Stimulated activated CD8-positive, alpha-beta memory T cell treated with anti-CD3 and anti-CD28 coated beads, Interleukin-15, amount 100 ng/mL, for 4 hours (primary cell): ENCODE measurements at places on chromosomes 13 and 19.
A peak's percentile ranks its signal among the peaks of the same experiment; 100 is the strongest.

- no peak for DNase-seq
Observed at GRCh38 chr13:96968027-96968426, 26.2 kb downstream of the OXGR1 start.

- DNase-seq = no peak
Observed at GRCh38 chr19:6717036-6717435, 3.4 kb downstream of the C3 start.

DNA sequence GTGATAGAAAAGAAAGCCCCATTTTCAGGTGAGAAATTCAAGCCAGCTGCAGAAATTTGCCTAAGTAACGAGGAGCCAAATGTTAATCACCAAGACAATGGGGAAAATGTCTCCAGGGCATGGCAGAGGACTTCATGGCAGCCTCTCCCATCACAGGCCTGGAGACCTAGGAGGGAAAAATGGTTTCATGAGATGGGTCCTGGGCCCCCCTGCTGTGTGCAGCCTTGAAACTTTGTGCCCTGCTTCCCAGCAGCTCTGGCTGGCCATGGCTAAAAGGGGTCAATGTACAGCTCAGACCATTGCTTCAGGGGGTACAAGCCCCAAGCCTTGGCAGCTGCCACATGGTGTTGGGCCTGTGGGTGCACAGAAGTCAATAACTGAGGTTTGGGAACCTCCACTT lies 9.9 kb downstream of the N4BP2L1 start:
- DNase-seq = no peak

- no peak for DNase-seq
Observed at GRCh38 chr19:33947265-33947964, 150.7 kb downstream of the KCTD15 start.

DNA sequence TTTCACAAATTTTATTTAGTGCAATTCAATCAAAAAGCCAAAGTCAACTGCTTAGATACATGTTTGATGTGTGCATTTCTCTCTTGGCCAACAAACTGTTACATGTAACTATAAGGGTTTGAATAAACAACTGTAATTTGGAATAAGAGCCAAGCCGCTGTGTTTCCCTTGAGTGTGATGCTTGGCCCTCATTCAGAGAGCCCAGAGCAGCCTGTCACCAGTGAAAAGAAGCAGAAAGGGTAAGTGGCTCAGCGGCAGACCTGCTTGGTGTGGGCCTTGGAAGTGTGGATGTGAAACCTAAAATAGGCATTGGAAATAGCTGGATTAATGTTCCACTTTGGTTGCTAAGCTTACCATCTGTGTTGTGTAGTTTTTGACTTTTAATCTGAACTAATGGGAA lies 924.6 kb downstream of the OLFM4 start:
- DNase-seq = no peak

GRCh38 chr19:40719414-40719894 lies 2.5 kb downstream of the ITPKC start:
- DNase-seq = no peak

- no peak for DNase-seq
Observed at GRCh38 chr19:57106722-57107235, 13.0 kb upstream of the USP29 start.

DNA sequence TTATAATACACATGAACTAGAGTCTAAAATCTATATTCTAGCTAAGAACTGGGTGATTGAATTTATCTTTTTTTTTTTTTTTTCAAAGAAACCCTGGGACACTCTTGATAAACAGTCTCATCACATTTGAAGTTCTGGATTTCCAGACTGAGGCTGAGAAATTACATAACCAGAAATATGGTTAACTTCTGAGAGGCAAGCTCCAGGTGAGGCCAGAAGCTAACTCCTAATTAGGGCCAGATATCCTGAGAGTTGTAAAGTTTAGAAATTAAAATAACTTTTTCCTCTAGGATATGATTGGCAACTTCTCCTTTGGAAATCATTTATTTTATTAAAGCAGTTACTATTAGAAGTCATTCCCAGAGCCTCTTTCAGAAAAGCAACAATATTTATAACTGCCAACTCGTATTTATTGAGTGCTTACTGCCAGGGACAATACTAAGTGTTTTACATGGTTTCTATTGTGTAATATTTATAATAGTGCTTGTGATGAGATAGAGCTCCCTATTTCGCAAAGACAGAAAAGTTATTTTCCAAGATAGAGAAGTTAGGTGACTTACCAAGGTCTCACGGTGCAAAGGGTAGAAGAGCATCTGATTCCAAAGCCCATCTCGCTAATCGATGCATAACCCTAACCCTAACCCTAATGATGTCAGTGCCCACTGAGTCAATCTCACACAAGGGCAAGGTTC lies 187.7 kb downstream of the DCT start:
- DNase-seq = no peak

- DNase-seq = no peak
Observed at GRCh38 chr19:48613024-48613851, 1.6 kb downstream of the FAM83E start.

GRCh38 chr13:97477844-97478243 lies 43.9 kb downstream of the RAP2A start:
- DNase-seq = no peak

- DNase-seq = no peak
Observed at GRCh38 chr13:31207661-31208552, 8.1 kb downstream of the B3GLCT start.

GRCh38 chr19:42634409-42635232 lies 39.9 kb upstream of the CEACAM8 start:
- DNase-seq = no peak

GRCh38 chr19:3942790-3943409 lies 10.0 kb downstream of the NMRK2 start:
- no peak for DNase-seq

GRCh38 chr13:30307194-30307970 lies at the start of gene KATNAL1:
TSS of gene KATNAL1 (minus strand) at chr13:30307551. CDS start at chr13:30283777, 23,774 bp downstream.
- peak; percentile 57 for DNase-seq

GRCh38 chr13:92590503-92590908 lies 636.1 kb upstream of the GPC6 start:
- no peak for DNase-seq

- no peak for DNase-seq
Observed at GRCh38 chr13:95391362-95391761, 90.1 kb upstream of the ABCC4 start.

DNA sequence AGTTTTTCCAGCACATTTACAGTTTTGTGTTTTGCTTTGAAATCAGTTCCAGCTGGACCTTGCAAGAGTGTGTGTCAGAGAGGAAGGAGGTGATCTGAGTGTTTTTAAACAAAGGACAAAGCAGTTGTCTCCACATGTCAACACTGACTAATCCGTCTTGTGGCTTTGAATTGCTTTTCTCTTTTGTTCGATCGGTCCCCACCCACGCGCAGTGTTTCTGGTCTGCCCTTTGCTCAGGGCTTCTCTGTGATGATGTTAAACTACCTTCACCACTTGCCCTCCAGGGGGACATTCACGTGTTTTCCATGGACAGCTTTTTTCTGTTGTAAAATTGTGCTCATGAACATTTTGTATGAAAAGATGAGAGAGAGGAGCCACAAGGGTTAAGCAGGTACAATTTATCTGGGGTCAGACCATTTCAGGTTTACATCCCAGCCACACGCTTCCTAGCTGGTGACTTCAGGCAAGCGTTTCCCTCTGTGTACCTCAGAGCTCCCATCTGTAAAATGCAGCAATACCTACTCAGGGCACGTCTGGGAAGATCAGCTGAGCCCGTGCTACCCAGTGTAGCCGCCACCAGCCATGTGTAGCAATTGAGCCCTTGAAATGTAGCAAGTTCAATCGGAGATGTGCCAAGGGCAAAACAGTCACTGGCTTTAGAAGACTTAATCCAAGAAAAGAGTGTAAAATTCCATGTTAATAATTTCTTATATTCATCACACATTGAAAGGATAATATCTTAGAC lies 13.5 kb upstream of the PLA2G4C start:
- no peak for DNase-seq

GRCh38 chr19:54208784-54209057 lies 8.1 kb downstream of the RPS9 start:
- no peak for DNase-seq

DNA sequence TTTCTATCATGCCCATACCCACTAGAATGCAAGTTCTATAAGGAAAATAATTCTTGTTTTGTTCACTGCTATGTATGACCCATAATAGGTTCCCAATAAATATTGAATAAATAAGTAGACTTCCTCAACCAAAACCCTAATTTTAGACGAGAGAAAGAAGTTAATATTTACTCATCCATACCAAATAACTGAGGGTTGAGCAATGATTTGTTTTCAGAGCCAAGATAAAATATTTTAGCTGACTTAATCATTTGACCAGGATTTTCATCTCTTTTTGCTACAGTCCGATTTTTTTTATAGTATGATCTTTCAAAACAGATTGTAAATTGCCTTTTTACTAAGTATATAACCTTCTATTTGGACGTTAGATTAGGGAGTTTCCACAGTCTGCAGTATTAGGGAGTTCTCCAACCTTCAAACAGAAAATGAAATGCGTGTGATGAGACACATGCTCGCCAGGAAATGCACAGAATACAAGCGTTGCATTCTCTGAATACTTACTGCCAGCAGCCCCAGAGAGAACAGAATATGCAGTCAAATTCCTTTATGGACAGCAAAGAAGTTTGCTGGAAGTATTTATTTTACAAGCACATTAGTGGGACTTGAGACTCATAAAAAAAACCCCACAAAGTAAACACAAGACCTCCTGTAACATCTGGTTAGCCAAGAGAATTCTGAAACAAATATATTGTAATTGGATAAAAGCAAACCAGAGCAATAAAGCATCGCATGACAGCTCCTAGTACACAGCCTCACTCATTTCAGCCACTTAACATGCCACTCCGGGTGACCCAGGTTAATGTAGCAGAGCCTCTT lies 230.0 kb downstream of the MYO16 start:
- DNase-seq = no peak

DNA sequence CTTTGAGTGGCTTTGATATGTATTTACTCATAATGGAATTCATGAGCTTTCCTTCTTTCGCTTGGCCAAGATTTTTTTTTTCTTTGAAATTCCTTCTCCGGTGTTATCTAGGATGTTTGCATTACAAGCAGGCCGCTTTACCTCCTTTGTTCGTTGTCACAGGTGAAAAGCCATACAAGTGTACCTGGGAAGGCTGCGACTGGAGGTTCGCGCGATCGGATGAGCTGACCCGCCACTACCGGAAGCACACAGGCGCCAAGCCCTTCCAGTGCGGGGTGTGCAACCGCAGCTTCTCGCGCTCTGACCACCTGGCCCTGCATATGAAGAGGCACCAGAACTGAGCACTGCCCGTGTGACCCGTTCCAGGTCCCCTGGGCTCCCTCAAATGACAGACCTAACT lies 16.7 kb downstream of the KLF5 start:
- no peak for DNase-seq

DNA sequence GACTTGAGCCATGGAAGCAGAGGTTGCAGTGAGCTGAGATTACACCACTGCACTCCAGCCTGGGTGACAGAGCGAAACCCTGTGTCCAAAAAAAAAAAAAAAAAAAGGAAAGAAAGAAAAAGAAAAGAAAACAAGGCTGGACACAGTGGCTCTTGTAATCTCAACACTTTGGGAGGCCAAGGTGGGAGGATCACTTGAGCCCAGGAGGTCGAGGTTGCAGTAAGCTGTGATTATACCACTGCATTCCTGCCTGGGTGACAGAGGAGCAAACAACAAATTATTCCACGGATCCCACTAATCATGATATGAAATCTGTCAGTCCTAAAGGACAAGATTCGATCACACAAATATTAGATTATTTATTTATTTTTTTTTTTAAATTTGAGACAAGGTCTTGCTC lies 3.1 kb upstream of the MYDGF start:
- DNase-seq = no peak

GRCh38 chr13:52797176-52797575 lies 51.3 kb downstream of the PCDH8 start:
- no peak for DNase-seq

DNA sequence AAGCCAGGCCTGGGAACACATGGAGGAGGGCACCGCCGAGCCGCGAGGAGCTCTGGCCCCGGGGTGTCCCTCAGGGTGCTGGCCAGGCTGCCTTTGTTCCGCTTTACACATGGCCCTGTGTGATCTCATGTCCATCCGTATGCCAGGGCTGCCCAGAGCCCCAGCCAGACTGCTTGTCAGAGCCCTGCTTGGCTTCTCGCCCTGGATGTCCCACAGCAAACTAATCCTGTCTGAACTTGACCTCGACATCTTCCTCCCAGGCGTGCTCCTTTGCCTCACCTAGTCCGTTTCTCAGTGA lies 14.3 kb downstream of the BCKDHA start:
- no peak for DNase-seq

- no peak for DNase-seq
Observed at GRCh38 chr19:28670836-28671235, 542.1 kb downstream of the UQCRFS1 start.

- no peak for DNase-seq
Observed at GRCh38 chr13:36217456-36217855, 3.1 kb upstream of the SOHLH2 start.

DNA sequence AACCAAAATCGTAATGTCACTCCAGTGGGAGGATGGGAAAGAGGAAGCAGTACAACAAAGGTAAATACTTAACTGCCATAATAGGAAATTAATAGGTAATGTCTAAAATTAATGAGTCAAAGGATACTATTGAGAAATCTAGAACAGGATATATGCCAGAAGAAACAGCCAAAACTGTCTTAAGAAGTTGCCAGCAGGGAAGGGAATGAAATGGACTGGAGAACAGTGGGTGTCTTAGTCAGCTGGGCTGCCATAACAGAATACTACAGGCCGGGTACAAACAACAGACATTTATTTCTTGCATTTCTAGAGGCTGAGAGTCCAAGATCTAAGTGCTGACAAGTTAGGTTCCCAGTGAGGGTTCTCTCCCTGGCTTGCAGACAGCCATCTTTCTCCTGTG lies 40.3 kb upstream of the IPO5 start:
- DNase-seq = no peak

DNA sequence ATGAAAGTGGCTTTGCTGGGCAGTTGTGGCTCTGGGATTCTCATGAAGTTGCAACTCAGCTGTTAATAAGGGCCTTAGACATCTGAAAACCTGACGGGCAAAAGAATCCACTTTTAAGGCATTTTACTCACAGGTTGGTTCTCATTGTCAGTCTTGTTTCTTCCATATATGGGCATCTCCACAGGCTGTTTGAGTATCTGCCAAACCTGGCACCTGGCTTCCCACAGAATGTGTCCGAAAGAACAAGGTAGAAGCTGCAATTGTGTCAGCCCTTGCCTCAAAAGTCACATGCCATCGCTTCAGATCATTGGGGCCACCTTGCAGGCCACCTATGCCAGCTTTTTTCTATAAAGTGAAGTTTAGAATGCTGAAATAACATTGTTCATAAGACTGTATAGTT lies 102.4 kb downstream of the KCTD12 start:
- no peak for DNase-seq
